Head of caudate nucleus (tissue), 42 donors: ENCODE measurements at places on chromosomes 6 and 20.

DNA sequence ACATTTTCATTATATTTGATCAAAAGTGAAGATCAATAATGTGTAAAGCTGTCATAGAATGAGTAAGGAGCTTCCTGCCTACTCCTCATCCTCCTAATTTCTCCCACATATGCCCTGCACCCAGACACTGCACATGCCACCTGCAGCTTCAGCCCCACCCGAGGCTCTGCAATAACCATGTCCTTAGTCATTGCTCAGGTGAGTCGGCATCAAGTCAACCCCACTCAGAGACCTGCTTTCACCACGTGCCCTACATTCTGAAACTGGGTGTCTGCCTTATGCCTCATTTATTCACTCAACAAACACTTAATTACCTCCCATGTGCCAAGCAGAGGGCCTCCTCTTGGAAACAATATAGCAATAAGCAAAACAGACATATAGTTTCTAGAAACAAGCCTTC lies 15.4 kb upstream of the TNFAIP3 start:
- no peak for DNase-seq

DNA sequence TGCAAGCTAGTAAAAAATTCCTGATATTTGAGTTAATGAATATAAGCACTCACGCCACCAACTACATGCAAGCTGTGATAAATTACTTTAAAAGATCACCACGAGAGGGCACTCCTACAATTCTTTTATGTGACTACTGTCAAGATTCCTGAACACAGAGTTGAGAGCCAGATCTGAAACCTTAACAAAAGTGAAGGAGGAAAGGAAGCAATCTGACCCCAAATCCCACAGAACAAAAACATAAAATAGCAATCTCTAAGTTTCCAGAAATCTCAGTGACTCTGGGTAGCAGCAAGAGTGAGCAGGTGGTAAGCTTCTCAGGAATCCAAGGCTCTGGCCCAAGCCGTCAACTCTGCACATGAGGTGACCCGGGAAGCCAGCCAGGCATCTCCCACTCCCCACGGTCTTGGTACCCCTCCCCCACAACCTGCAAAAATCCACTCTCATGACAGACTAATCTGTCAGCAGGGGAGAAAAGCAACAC lies 55.1 kb downstream of the STAU1 start:
- DNase-seq, result no peak

DNA sequence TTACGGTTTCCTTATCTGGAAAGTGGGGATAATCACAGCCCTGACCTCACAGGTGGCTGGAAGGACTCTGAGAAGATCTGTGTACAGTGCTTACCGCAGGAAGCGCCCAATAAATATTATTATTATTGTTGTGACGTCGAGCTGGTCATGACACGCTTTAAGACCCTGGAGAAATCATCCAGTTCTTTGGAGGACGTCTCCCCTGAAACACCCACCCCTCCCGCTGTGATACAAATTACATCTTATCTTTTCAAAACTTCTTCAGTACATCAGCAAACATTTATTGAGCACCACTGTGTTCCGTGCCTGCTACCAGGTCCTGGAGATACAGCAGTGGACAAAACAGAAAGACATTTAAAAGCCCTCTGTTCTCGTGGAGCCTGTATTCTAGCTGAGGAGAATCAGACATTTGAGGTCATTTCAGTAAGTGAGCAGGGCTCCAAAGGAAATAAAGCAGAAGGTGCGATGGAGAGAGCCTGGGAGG lies 118.7 kb downstream of the CEBPB start:
- peak; percentile 9 for DNase-seq

DNA sequence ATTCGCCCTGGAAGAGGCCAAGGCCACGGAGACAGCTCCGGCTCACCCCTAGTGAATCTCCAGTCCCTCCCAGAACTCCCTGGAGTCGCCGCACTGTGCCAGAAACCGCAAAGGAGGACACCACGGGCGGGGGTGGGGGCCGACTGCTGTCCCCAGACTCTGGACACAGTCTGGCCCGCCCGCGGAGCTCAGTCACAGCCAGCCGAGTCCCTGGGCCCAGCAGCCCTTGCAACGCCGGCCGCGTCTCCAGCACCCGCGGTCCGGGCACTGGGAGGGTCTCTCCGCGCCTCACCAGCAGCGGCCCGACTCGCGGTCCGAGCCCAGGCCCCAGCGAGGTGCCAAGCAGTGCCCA lies 518 bp downstream of the PEX6 start:
- no peak for DNase-seq

- DNase-seq, result no peak
These were observed 23.2 kb downstream of the ID4 start for GRCh38 chr6:19860235-19860877.

GRCh38 chr6:148611213-148611612 lies 135.6 kb upstream of the UST start:
- peak; percentile 23 for DNase-seq
